ENCODE measurements at places on chromosomes 13 and 19.

- peak; percentile 15 for DNase-seq
Measured at GRCh38 chr13:33525763-33526162, 240.2 kb upstream of the STARD13 start.

DNA sequence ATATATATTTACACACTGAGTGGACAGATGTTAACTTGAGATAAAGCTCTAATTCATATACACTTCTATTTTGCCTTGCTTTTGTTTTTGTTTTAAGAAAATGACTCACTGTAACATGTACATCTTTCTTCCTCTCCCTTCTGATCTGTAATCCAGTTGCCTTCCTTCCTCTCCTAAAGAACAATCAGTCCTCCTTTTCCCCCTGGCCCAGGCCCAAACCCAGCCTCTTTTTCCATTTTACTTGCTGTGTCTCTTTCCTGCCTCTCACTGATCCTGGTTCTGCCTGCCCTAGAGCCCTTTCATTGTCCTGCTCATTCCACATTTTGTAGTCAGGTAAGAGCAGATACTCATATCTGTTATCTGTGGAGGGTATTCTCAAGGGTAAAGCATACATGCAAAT is 50.8 kb downstream of the ZAR1L start:
- DNase-seq: no peak

DNA sequence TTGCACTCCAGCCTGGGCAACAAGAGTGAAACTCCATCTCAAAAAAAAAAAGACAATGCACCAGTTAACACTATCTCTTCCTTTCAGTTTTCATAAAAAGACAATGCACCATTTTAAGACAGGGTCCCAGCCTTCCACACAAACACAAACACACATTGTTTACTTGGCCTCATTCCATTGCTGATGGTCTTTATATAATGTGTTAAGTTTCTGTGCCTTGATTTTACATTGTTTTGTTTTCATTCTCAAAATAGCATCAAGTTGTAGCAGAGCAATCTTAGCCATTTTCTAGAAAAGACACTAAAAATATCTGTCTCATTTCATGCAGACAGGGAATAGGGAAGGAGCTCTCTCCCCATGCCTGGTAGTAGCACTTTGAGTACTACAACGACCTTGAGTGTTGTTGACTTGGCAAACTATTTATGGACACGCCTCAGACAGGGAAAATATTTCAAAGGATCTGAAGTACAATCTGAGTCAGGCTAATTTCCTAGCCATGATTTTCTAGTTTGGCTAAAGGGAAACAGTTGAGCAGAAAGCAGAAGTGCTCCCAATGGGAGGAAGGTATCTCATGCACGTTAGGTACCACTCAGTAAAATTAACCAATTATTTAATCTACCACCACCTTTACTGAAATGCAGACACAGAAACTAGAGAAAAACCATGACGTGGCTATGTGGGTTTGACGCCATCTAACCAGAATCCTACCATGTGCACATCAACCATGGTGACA is 120.6 kb downstream of the ABCC4 start:
- no peak for DNase-seq

DNA sequence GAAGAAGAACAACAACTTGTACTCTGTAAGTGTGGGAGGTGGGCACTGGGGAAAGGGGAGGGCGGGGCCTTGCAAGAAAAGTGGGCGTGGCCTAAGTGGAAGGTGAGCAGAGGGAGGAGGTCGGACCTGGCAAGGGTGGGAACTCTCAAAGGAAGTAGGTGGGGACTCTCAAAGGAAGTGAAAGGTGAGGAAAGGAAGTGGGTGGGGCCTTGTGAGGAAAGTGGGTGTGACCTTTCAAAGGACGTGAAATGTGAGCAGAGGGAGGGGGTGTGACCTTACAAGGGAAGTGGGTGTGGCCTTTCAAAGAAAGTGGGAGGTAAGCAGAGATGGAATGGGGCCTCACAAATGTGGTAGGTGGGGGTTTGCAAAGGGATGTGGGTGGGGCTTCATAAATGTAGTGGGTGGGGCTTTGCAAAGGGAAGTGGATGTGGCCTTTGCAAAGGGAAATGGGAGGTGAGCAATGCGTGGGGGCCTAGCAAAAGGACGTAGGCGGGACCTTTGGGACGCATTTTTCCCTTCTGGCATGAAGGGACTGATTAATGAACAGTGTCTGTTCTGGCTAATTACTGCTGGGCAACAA is 25.9 kb downstream of the ACSBG2 start:
- no peak for DNase-seq

- DNase-seq: no peak
Measured at GRCh38 chr13:47396915-47397314, 500.1 kb upstream of the HTR2A start.

DNA sequence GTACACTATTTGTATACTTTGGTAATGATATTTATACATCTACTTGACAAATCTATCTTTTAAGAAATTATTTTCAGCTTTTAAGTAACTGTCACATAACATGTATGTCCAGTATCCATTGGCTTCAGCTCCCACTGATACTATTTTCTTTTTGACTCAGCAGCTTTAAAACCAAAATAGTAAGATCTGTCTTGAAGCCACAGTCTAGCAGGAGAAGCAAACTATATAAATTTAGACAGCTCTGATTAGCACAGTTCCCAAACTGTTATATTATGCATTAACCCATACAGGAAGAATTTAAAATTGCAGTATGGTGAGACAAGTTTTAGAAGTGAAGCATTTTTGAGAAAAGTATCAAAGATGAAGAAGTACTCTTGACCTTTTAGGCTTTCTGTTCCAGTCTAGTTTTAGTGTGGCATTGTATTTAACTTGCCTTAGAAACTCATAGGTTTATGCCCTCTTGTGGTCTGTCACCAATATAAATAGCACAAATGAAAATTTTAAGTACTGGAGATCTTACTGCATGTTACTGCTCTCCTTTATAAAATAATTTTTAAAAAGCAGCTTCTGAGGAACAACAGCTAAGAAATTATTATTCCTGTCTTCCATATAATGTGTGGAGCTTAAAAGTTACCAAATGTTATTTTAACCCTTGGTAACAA is 24.7 kb downstream of the URI1 start:
- DNase-seq: peak; percentile 42

DNA sequence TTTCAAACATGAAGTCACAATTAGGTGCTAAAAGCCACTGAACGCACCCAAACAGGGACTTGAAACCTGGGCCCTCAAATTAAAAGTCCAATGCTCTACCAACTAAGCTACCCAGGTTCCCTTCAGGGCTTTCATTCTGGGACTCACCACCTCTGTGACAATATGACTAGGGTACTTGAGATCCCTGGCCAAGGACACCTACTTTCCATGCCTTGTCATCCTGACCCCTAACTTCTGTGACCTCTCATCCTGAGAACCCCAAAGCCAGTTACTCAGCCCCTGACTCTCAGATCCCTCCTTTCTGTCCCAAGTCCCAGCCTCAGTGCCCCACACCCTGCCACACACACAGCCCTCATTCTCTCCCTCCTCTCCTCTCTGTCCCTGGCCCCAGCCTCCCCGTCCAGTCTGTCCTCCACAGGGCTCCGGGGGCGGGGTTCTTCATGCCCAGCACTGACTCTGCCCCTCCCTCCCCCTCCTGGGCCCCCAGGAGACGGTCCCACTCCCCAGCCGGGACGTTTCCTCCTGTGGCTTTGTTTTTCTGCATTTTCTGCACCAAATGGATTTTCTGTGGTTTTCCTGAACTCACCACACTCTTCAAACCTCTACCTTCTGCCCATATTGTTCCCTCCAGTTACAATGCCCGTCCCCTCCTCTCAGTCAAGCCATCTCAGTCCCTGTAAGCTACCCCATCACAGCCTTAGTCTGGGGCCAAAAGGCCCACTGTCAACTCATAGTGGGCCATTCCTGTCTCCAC is 7.0 kb downstream of the RCN3 start:
- no peak for DNase-seq

- peak; percentile 39 for DNase-seq
Measured at GRCh38 chr13:97141564-97142005, 80.5 kb upstream of the MBNL2 start.

- DNase-seq: no peak
Measured at GRCh38 chr13:81139987-81140386, 799.1 kb upstream of the SPRY2 start.

- no peak for DNase-seq
Measured at GRCh38 chr13:95382916-95383315, 81.7 kb upstream of the ABCC4 start.

- no peak for DNase-seq
Measured at GRCh38 chr13:47120282-47120681, 223.4 kb upstream of the HTR2A start.

DNA sequence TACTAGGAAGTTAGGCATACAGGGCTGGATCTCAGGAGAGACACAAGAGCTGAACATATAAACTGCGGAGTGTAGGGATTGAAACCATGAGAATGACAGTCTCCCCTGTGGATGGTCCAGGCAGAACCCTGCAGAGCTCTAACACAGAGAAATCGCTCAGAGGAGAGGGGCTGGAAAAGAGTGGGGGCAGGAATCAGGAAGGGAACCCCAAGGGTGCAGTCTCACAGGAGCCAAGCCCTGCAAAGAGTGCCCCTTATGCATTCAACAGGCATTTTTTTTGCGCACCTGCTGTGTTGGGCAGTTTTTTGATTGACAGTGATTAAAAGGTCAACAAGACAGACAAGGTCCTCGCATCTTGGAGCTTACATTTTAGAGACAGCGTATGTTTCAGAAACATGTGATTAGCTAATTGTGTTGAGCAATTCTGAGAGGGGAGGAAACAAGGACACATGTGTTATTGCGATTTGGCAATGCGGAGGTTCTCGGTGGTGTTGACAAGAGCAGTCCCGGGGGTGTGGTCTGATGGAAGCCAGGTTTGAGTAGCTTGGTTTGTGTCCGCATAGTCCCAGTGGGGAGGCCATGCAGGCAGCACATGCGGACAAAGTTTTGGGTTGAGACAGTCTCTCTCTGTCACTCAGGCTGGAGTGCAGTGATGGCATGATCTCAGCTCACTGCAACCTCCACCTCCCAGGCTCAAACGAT is 182.6 kb upstream of the IRS2 start:
- DNase-seq: no peak

GRCh38 chr19:24000656-24001055 is 86.0 kb downstream of the ZNF726 start:
- no peak for DNase-seq

GRCh38 chr19:16014923-16015804 is 61.1 kb upstream of the TPM4 start:
- DNase-seq: no peak

DNA sequence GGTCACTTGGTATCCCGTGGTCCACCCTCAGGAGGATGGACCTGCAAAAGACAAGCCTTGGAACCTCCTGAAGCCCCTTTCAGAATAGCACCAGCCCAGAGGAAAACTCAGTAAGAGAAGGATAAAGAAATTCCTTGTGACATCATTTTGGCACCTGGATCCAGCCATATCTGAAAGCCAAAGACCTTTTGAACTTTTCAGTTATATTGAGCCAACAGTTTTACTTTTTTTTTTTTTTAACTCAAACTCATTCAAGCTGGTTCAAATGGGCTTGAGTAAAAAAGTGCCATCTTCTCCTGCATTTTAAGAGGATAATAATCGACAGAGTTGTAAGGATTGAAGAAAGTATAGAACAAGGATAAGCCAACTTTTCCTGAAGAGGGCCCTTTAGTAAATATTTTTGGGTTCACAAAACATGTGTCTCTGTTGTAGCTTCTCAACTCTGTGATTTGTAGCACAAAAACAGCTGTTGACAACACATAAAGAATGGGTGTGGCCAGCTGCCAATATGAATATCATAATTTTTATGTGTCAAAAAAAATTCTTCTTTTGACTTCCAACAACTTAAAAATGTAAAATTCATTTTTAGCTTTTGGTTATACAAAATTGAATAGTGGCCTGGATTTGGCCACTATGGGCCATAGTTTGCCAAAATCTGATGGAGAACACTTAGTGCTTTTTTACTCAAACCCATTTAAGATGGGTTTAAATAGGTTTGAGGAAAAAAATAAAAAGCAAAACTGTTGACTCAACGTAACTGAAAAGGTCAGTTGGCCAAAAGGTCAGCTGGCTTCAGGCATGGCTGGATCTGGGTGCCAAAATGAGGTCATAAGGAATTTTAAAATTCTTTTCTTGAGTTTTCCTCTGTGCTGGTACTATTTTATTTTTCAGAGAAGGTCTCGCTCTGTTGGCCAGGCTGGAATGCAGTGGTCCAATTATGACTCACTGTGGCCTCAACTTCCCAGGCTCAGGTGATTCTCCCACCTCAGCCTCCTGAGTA is 50.7 kb downstream of the ACSBG2 start:
- DNase-seq: no peak

GRCh38 chr13:25179011-25179410 is 6.9 kb upstream of the AMER2 start:
- DNase-seq: no peak

DNA sequence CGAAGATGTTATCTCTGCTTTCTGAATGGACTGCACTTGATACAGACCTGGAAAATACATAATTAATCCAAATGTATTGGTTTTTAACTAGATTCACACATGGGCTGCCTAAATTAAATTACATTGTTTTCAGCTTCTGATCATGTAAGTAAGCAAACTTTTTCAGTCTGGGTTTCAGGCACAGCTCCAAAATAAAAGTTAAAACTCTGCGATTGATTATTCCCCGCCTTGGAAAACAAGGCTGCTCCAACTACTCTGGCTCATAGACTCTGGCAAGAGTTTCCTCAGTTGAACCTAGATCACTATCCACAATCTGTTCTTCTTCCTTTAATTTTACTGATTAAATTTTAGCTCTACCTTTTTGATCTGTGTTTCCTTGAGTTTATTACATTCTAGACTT is 526.0 kb upstream of the SPRY2 start:
- no peak for DNase-seq

- peak; percentile 55 for DNase-seq
Measured at GRCh38 chr13:96020155-96020575, 33.0 kb downstream of the UGGT2 start.

GRCh38 chr13:102234618-102235017 is 167.2 kb downstream of the FGF14 start:
- DNase-seq: no peak

GRCh38 chr13:30715837-30716236 is 19.5 kb upstream of the ALOX5AP start:
- no peak for DNase-seq

DNA sequence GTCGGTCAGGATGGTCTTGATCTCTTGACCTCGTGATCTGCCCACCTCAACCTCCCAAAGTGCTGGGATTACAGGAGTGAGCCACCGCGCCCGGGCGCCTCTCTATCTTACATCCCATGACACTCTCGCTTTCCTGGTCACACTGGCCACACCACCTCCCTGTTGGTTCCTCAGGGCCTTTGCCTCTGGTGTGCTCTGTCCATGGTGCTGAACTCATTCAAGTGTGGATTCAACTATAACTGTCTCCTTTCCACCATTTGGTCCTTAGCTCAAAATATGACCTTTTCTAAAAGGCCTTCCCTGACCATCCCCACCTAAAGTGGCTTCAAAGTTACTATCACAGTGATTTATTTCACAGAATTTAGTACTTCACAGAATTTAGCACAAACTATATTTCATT is 3.7 kb upstream of the SMIM17 start:
- no peak for DNase-seq

GRCh38 chr19:43675269-43675879 is 5.4 kb upstream of the PLAUR start:
- DNase-seq: no peak

GRCh38 chr19:4358709-4359626 is 15.6 kb downstream of the MPND start:
- DNase-seq: no peak

All from G401 (cell line).